Activated naive CD4-positive, alpha-beta T cell treated with anti-CD3 and anti-CD28 coated beads, Interleukin-2, amount 50 U/mL, for 72 hours (primary cell): ENCODE measurements at places on chromosomes 6 and 20.

GRCh38 chr20:1086277-1087213 is 31.9 kb upstream of the PSMF1 start:
- no peak for DNase-seq

- DNase-seq = no peak
Measured at GRCh38 chr6:38153798-38154345, 334.3 kb downstream of the ZFAND3 start.

GRCh38 chr20:58208944-58209343 is 19.5 kb downstream of the ANKRD60 start:
- DNase-seq = no peak

DNA sequence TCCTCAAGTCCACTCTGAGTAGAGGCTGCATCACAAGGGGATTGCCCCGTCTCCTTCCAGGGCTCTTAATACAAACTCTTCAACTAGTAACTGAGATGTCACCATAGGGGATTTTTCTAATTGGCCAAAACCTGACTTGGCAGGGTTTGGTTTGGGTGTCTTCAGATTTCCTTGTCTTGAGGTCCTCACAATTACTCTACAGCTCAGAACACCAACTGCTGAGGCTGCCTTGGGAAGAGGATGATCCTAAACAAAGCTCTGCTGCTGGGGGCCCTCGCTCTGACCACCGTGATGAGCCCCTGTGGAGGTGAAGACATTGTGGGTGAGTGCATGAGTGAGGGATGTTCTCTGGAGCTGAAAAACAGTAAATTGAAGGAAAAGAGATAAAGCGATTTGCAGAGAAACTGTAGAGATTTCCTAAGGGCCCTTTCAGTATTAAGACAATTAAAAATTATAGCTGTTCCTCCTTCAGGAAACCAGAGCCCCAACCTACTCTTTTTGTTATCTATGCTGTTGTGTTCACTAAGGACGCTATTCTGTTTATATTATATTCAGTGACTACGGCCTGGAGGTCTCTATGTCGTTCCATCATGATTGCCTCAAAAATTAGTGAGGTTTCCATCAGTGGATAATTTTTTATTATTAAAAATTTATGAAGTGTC is at the start of gene HLA-DQA1:
Gene HLA-DQA1, plus strand, starts transcription at position 188 of the 662 bp plus-strand sequence. Its CDS starts 53 bp downstream, at position 241.
- DNase-seq = no peak

DNA sequence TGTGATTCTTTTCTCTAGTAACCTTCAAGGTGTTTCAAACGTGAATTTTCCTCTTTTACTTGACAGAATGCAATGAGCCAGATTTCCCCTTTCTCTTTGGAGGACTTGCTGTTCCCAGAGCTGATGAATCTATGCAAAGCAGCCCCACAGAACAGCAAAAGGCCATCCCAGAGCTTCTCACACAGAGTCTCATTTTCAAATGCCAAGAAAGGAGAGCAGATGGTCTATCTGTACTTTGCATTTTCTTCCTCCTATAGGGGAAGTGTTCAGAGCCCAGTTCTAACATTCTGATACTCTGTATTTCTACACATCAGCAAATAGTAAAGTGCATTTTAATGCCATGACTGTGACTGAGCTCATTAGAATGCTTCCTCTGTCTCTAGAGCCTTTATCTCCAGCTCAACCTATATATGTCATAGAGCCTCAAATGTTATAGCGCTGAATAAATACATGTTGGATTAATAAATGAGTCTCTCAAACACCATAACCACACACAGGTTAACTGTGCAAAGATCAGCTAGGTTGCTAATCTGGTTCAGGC is 81.8 kb upstream of the EYA4 start:
- no peak for DNase-seq

DNA sequence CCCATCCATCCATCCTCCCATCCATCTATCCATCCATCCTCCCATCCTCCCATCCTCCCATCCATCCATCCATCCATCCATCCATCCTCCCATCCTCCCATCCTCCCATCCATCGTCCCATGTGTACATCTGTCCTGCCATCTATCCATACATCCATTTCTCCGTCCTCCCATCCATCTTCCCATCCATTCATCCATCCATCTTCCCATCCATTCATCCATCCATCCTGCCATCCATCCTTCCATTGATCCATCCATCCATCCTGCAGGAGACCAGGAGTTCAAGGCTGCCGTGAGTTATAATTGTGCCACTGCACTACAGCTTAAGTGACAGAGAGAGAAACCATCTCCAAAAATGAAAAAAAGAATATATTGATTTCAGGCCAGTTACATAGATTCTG is 356.5 kb downstream of the CDH26 start:
- DNase-seq = no peak

DNA sequence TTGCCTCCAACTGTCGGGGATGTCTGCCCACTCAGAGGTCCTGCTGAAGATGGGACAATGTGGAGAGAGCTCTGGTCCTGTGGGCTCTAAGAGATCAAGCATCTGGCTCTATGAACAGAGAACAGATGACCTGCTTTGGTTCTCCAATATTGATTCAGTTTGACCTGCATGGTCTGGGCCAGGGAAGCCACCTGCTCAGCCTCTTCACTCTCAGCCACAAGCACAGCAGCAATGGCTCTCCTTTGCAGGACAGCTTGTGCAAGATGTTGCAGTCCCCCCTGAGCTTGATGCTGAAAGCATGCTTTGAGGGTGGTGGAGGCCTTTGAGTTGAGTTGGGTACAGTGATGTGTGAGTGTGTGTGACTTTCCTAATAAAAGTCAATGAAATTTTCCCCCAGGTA is 18.6 kb upstream of the MCM3 start:
- no peak for DNase-seq

- DNase-seq = no peak
Measured at GRCh38 chr6:45709781-45710220, 305.9 kb downstream of the CLIC5 start.
